ENCODE measurements at places on chromosomes 3 and 15.

DNA sequence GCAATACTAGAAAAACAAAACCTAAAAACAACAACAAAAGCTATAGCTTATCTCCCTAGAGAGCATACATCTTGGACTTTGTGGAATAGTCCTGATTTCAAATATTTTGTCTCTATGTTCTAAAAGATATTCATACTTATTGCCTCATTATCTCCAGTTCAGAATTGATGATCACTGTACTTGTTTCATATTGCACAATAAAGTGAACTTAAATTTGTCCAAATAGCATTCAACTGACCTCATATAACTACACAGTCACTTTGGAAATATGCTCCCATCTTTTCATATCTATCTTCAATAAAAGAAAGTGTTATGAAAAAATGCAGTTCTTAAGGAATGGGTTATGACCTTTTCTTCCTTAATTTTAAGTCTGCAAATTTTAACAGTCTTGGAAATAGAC lies 228.6 kb upstream of the CMC1 start:
- no peak for DNase-seq

GRCh38 chr3:62237286-62237948 lies 135.9 kb downstream of the FEZF2 start:
- no peak for DNase-seq

DNA sequence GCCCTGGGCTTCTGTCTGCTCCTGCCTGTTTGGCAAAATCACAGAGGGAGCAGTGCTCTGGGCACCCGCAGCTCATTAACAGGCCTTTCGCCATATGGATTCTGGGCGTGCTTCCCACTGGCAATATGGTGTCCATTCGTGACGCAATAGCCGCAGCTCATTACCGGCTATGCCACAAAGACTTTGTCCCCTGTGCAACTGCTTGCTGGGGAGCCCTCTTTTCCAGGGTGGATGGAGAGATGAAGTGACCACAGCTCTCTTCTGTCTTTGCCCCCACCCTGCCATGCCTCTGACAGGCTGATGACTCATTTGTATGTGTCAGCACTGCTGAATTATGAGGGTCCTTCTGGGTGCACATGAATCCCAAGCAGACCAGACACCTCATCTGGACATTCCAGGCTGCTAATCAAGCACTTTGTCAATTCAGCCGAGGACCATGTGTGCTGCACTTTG lies 214.3 kb upstream of the FEZF2 start:
- no peak for DNase-seq

GRCh38 chr3:173009410-173009809 lies 131.6 kb downstream of the SPATA16 start:
- no peak for DNase-seq

DNA sequence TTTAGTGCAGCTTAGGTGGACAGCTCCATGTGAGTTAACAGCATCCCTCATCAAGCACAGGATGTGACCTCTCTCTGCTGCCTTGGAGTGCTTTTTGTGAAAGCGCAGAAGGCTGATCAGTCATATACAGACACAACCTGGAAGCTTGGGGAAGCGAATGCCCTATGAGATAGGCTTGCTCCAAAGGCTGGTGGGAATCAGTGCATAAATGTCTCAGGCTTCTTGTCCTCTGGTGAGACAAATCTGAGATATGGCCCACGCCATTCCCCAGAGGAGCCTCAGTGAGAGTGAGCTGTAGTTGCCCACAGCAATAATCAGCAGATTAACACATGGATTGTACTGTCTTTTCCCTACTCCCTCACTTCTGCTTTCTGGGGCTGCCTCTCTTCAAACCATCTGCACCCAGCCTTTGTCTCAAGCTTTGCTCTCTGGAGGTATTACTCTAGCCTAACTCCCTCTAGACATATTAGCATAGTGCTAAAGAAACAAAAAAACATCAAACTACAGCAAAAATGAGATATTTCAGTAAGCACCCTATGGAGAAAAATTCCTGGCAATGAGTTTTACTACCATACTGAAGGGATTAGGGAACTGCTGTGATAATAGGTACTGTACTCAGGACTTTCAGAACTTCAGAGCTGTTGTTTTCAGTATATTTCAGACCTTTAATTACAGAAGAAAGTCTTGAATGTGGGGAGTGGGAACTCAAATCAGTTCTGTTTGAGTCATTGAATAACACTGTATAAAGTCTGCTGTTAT lies 113.7 kb downstream of the OXSM start:
- no peak for DNase-seq

DNA sequence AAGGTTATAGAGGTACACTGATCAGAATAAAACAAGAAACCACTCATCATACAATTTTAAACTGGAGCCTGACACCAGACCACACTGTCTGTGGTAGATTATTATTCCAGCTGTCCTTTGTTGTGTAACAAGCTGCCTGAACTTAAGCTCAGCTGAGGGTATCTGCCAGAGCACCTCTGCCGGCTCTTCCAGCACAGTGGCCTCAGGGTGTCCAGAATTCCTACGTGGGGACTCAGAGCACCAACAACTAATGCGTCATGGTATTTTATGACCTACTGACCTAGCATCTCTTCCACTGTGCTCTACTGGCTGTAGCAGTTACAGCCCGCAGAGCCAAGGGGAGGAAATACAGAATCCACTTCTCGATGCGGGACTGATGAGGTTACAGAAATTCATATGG lies 15.6 kb upstream of the RAF1 start:
- no peak for DNase-seq
